Spinal cord (tissue), 10 donors: ENCODE measurements at places on chromosomes 2 and 18. TPM values are rescaled to one million over a fixed set of nuclear protein-coding genes. Genes with fewer than 3 reads are reported as not detected.

Gene RUFY4
- total RNA-seq, result 0.06 TPM

Gene MYO3B
- total RNA-seq, result 0.61 TPM

Gene KCNF1
- 4.3 TPM for total RNA-seq

Gene NYAP2
- 12.6 TPM for total RNA-seq

Gene PLGLB1
- 4.5 TPM for total RNA-seq

Gene IL1R2
- not detected for total RNA-seq

Gene PARD6G
- total RNA-seq, result 20.3 TPM

Gene IL36RN
- 0.11 TPM for total RNA-seq

Gene CXCR1
- total RNA-seq, result not detected

Gene STAT4
- total RNA-seq, result 2.5 TPM

Gene CAPN14
- total RNA-seq, result 0.28 TPM

Gene COL4A3
- total RNA-seq, result 1.7 TPM

GRCh38 chr18:12254136-12254819 lies at the start of gene CIDEA:
CIDEA (plus strand) TSS chr18:12254361; CDS start chr18:12254384, 23 bp downstream.
- DNase-seq, result no peak

DNA sequence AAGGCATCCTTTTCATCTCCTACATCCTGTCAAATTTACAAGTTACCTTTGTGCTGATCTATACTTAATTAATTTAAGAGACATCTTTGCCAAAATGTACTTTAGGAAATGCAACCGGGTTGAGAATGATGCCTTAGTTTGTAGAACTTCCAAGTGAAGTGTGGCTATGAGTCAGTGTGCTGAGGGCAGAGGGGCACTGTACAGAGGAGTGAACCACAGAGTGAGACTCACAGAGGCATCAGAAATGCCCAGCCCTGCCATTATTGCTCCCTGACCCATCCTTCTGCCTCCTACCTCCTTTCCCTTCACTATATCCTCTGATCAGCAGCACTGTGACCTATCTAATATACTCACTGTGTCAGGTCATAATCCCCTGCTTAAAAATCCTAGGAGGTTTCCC lies 320.1 kb downstream of the LRRTM1 start:
- DNase-seq, result no peak

- no peak for DNase-seq
Measured at GRCh38 chr2:129895061-129895460, 84.4 kb upstream of the RAB6C start.

GRCh38 chr18:60050821-60051220 lies 151.0 kb downstream of the PMAIP1 start:
- no peak for DNase-seq

DNA sequence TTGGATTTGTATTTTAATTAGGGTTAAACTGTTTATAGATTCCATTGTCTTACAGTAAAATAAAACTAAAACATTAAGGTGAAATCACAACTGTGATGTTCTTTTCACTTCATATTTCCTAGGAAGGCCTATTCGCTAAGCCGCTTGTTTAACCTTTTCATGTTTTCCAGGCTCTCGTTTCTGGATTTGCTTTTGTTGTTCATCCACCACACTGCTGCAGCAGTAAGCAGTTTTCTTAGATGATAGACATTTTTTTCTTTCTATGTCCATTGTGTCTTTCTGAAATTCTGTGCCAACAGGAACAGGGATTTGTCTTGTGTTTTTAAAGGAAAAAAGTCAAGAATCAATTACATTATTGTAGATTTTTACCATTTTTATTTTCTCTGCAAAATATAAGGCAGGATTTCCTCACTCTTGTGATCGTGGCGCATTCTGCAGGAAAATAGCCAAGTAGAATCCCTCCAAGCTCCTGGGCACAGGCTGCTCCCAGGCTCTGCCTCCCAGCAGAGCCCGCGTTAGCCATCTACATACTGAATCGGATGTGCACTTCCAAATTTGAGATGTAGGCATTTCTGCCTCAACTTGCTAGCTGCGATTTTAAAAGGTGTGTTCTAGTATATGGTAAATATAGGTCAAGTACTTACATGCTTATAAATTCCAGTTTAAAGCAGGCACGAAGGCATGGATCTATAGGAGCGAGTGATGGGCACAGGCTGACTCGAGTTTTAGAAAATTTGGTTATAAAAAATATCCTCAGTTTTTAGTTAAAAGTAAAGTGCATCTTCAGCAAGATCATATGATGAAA lies 10.2 kb downstream of the TSHZ1 start:
- DNase-seq, result peak; percentile 80

DNA sequence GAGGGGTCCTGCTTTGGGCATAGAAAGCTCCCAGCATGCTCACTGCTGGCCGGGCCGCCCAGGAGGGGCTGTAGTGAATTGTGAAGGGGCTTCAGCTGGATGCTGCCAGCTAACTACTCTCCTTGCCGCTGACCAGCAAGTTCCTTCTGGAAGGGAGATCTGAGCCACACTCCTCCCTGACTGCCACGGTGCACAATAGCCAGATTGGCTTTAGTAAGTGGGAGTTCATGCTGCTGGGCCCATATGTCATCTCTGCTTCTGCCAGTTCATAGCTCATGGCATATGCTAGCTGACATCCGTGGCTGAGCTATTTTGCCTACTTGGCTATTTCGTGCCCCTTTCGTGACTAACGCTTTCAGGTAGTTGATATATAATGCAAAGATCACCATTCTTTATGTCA lies 51.6 kb upstream of the ROCK2 start:
- DNase-seq, result peak; percentile 49

- no peak for DNase-seq
Measured at GRCh38 chr2:112869258-112869842, 32.8 kb upstream of the IL1B start.

DNA sequence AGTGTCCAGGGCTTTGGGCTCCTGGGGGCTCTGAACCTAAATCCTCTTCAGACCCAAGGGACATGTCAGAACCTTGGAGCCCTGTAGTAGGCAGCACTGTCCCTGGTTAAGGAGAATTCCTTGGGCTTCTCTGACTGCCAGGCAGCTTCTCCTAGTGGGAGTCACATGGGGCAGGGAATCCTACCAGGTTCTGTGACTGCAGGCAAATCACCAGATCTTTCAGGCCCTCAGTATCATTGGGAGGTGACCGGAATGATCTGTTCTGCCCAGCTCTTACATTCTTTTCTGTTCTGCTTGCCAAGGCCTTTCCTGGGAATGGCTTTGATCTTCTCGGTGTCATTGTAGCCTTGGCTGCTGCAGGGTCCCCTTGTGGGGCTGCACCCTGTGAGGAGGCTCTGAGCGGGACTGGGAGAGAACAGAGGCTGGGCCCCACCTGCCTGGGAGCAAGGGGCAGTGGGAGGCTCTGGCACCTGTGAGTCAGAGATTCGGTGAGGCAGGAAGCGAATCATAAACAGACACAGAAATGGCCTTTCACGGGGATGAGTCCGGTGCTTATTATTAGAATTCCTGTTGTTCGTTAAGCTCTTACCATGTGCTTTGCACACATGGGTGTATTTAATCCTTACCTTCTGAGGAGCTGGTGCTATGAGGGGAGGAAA lies 14.1 kb downstream of the CEP68 start:
- DNase-seq, result no peak

DNA sequence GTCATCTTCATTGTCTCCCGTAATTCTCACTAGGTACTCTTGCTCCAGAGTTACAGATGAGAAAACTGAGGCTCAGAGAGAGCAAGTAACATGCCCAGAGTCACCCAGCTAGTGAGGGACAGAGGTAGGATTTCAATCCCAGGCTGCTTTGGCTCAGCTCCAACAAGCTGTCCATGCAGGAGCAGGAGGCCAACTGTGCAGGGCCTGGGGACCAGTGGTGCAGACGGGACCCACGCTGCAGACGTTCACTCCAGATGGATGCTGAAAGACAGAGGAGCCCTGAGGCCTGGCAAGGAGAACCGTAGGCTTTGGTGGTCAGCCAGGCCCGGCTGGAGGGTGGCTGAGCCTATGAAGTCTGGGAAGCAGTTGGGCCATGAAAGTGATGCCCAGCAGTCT lies 102.6 kb downstream of the MCFD2 start:
- peak; percentile 17 for DNase-seq

DNA sequence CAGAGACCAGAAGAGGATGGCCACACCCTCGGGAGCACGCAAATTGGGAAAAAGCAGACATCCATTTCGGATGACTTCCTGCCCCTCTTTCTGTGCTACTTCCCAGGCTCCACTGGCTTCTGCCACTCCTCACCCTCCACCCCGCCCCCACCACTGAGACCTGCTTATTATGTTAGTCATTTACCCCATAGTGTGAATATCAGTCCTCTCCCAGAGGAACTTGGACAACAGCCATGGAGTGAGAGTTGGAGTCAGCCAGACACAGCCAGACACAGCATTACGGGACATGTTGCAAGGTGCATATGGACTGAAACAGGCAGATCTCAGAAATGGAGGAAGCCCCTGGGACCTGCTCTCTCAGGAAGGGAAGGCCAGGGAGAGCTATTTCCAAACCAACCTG lies 51.8 kb downstream of the CTIF start:
- no peak for DNase-seq

GRCh38 chr2:190607657-190608357 lies 41.1 kb upstream of the NAB1 start:
- DNase-seq, result no peak
